ENCODE measurements at places on chromosomes 13 and 19. TPM values are rescaled to one million over a fixed set of nuclear protein-coding genes. Genes with fewer than 3 reads are reported as not detected.

DNA sequence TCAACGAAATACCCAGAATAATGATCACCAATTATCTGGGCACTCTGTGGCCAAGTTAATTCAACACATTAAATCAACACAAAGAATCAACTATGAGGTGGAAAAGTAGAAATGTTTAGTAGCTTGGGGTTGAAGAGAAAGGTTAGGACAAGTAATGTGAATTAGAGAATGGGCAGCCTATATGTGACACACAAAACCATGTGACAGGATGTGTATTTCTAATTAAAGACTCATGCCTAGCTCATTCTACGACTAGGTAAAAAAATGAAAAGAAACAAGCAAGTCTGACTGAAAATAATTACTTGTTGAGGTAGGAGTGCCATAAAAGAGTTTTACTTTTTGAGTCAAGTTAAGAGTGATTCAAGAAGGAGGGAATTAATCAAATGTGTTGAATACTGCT lies 2646.0 kb upstream of the PCDH20 start:
- no peak for DNase-seq

DNAJC15 gene
- 13.4 TPM for total RNA-seq

ZNF816 gene
- total RNA-seq = 15.1 TPM

DNA sequence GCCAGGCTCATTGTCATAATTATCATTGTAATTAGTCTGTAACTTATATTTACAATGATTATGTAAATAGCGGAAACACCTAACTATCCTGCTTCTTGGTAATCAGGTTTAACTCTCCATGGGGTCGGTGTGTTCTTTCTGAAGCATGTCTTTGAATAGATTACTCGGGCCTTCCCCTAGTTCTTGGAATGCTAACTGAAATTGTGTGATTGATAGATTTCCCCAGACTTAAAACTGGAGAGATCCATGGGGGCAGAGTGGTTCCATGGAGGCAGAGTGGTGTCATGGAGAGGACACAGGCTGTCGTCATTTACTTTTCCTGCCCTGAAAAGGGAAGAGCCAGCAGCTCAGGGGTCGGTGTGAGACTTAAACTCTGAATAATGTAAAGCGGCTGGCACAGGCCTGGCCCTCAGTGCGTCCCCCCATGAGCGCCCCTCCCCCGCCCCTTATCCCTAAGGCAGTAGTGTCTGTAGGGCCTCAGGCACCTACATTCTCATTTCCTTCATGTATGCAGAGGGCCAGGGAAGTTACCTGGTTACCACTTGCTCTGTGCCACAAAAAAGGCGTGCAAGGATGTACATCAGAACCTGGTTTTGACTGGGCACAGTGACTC lies 225.1 kb downstream of the TM9SF2 start:
- DNase-seq = peak; percentile 32

CLN5 gene
- total RNA-seq = 10.1 TPM

ITM2B gene
- total RNA-seq = 175 TPM

SELENOV gene
- total RNA-seq = 6.9 TPM

DNA sequence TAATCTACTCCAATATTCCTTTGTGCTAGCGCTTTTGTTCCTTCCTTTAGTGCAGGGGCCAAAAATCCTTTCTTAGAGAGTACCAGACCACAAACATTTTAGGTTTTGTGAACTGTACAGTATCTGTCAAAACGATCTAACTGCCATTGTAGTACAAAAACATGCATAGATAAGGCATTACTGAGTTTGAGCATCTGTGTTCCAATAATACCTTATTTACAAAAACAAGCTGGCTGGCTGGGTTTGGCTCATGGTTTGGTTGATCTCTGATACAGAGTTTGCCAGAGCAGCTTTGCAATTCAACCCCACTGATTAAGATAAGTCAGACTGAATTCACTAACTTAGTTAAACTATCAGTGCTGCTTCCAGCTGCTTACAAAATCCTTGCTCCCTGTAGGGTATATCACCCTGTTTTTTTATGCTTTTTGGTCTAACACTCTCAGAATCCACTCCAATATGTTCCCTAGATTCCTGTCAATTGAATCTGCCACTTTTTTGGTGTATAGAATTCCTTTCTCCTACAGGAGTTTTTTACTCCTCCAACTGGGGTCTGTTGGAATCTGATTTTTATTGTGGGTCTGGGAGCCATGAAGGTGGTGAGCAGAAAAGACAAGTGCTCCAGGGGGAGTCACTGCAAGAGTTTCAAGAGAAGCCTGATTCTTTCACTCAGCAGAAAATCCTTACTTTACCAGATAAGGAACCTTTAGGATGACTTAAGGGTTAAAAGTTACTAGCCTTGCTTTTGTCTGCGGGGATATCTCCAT lies 1399.4 kb downstream of the EFNB2 start:
- no peak for DNase-seq

Data from H9 (cell line).